NCI-H1092 treated with DMSO at 0.1 percent for 48 hours (cell line): ENCODE measurements at places on chromosomes 3 and 15.

- no peak for DNase-seq
Observed at GRCh38 chr3:100185847-100186246, 71.5 kb upstream of the FILIP1L start.

- no peak for DNase-seq
Observed at GRCh38 chr15:101537483-101538080, 48.1 kb upstream of the PCSK6 start.

- no peak for DNase-seq
Observed at GRCh38 chr3:8254489-8254888, 247.1 kb upstream of the LMCD1 start.

DNA sequence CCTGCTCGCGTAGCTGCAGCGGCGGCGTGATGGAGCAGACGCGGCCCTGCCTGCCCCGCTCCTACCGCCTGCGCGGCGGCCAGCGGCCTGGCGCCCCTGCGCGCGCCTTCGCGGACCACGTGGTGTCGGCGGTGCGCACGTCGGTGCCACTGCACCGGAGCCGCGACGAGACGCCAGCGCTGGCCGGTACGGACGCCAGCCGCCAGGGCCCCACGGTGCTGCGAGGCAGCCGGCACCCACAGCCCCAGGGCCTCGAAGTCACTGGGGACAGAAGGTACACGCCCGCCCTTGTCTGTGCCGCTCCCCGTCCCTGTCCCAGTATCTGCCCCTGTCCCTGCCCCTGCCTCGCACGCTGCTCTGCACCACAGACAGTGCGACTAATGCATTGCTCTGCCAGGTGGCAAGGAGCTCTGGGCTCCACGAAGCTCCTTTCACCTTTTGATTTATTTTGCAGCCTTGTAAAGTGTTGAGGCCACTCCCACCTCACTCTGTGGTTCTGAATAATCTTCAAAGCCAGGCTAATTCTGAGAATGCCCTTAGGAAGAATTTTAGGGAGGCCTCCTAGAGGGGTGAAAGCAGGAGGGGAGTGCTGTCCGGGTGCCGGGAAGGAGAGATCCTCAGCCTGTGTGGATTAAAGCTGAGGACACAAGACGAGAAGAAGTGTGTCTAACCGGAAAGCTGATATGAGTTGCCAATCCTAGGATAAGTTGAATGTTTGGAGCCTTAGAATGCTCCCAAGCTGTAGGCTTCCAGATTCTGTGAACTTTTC, 100.0 kb downstream of the THSD4 start:
- no peak for DNase-seq

GRCh38 chr3:72964633-72965032, 32.0 kb upstream of the PPP4R2 start:
- DNase-seq: no peak

DNA sequence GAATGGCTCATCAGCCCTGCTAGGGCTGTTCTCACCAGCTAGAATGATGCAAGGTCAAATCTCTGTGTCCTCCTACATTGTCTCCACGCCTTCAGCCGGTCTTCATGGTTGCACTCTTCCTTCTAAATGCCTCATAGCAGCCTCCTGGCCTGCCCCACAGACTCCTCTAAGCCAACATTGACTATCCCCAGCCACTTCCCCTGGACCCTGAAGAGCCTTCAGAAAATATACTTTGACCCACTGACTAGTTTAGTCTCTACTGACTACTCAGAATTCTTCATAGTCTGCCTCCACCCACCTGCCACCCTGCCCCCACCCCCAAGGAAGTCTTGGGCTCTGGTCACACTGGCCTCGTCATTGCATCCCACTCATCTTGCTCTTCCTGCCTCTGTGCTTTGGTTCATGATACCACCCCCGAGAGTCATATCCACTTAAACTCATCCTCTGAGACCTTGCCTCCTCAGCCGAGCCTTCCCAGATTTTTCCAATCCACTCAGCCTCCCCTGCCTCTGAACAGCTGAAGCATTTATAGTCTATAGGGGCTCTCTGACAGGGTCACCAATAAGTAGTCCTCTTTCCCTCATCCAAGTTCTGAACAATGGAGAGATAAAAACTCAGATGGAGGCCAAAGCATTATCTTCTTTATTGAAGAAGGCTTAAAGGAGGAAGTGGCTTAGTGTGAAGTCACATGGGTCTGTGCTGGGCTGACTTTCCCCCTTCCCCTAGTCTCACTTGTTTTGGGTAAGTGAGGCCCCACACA, 9.5 kb upstream of the DOCK3 start:
- no peak for DNase-seq

DNA sequence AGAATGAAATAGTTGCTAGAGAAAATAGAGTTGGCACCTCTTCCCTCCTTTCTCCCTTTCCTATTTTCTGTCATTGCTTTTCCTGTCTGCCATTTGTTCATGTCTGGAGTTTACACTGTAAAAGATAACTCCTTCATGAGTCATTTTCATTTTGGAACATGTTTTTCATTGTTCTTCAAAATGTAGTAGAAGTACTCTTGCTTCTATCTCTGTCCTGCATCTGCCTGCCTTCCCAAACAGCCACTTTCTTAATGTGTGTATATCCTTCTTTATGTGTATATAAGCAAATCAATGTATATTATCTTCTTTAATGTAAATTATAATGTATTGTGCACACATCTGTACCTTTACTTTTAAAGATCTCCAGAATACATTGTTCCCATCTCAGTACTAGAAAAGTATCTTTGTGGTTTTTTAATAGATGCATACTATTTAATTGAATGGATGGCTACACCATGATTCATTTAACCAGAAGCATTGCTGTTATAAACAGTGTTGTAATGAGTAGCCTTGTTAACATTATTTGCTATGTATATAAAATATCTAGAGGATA, 41.1 kb downstream of the TSC22D2 start:
- DNase-seq: no peak

- DNase-seq: no peak
Observed at GRCh38 chr3:62144482-62144881, 228.9 kb downstream of the FEZF2 start.

DNA sequence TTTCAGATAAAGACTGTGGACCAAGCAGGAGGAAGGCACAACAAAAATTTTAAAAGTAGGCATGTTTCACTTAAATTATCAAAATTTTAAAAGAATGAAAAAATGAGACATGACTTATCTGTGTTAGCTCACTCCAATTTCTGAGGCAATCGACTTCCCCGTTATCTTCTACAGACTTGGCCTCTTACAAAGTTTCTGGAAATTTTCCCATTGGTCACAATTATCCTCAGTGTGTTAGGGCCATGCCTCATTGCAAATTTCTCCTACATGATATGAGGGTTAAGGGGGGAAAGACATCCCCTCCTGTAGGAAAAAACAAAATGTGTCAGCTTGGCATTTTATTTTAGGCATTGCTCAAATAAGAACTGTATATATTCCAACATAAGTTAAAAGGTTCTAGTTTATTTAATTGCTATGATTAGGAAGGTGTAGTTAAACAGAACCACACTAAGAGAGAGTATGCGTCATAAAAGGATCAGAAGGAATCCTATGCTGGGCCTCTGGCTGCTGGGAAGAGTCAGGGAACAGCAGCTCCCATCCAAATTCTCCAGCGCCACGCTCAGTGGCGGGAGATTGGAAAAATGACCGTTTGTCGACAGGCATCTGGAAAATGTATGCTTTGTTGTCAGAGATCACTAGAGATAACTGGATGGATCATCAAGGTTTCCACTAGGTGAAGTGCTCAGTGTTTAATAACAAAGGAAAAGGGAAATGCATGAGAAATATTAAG, 463.6 kb upstream of the NR2F2 start:
- no peak for DNase-seq

DNA sequence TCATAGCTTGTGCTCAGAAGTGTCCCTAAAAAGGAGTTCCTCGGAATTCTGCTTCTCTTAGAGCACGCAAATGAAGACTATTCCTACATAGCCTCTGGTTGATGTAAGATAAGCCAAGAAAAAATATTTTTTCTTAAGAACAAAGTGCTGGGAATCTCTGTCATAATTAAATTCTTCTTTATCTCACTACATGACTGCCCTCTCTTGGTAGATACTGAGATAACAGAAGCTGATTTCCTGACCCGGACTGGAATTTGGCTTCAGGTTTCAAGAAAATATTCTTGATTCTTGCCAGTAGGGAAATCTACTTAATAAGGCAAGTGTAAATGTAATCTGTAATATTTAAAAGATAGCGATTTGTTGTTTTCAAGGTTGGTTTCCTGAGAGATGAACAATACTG, 31.3 kb upstream of the SETMAR start:
- no peak for DNase-seq

GRCh38 chr3:168312984-168313383, 217.3 kb upstream of the GOLIM4 start:
- no peak for DNase-seq

GRCh38 chr15:76336254-76337058, at the start of gene ISL2:
TSS of gene ISL2 (plus strand) at chr15:76336773. CDS start at chr15:76336884, 111 bp downstream.
- DNase-seq: no peak

- DNase-seq: no peak
Observed at GRCh38 chr3:99730870-99731269, 86.8 kb upstream of the CMSS1 start.

DNA sequence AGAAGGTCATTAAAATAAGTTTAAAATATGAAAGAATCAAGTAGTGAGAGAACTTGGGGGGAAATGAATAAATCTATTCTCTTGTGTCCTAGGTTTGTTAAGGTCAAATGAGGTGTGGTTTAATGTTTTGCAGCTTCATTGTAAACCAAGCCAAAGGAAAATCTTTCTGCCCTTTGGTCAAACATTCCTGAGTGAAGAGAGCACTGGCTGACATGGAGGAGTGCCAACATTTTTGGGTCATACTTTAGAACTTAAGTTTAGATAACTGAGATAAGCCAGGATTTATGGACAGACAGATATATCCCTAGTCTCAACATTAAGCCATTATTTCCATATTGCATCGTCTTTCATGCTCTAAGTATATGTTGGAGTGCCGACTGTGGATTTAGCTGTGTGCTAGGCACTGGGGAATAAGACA, 66.4 kb downstream of the PTPRG start:
- DNase-seq: no peak

- DNase-seq: no peak
Observed at GRCh38 chr3:57939775-57940174, 68.4 kb upstream of the FLNB start.

DNA sequence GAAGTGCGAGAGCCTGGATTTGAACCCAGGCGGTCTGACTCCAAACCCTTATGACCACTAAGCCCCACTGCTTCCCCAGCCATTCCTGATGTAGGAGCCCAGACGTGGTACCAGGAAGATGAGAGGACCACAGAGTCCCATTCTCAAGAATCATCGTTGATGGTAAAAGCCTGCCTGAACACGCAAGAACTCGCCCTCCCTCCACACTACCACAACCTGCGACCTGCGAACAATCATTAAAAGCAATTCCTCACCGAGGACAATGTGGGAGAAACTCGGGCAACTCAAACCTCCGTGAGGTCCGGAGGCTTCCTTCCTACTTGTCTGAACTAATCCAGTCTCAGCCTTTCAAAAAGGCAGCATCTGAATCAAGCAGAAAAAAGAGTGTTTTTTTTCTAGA, 10.3 kb downstream of the MAGI1 start:
- DNase-seq: no peak

- no peak for DNase-seq
Observed at GRCh38 chr3:195268576-195269309, 2.2 kb downstream of the XXYLT1 start.

GRCh38 chr3:18215639-18216038, 209.5 kb downstream of the SATB1 start:
- no peak for DNase-seq

GRCh38 chr3:25618028-25618427, 46.7 kb downstream of the TOP2B start:
- no peak for DNase-seq

DNA sequence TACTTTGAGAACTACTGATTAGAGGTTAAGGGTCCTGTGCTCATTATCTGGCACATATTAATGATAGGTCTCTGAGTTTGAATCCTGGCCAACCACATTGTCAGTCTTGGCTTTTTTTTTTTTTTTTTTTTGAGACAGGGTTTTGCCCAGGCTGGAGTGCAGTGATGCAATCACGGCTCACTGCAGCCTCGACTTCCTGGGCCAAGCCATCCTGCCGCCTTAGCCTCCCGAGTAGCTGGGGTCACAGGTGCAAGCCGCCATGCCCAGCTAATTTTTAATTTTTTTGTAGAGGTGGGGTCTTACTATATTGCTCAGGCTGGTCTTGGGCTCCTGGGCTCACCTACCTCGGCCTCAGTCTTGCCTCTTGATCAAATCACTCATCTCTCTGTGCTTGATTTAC, 547 bp upstream of the PCCB start:
- no peak for DNase-seq

DNA sequence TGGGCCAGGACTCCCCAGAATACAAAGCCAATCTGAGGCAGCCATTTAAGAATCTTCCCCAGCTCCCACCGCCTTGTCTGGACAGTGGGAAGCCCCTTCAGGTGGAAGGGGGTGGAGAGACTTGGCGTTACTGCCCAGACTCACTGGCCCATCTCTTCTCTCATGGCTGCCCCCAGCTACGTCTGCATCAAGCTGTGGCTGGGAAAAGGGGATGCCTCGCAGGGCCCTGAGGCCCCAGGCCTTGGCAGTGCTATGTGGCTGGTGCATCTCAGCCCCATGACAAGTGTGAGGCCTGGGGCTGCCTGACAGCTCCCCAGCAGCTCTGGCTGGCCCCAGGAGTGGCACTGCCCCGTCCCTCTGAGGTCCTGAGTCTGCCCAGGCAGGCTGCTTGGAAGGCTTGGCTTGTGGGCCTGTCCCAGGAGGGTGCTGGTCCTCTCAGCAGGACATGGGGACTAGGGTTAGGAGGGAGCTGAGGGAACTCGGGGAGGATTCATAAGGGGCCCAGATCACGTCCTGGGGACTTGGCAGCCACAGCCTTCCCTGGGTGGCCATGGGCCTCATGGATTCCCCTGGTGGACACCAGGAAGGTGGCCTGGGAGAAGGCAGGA, 20.2 kb upstream of the SLC41A3 start:
- DNase-seq: no peak

DNA sequence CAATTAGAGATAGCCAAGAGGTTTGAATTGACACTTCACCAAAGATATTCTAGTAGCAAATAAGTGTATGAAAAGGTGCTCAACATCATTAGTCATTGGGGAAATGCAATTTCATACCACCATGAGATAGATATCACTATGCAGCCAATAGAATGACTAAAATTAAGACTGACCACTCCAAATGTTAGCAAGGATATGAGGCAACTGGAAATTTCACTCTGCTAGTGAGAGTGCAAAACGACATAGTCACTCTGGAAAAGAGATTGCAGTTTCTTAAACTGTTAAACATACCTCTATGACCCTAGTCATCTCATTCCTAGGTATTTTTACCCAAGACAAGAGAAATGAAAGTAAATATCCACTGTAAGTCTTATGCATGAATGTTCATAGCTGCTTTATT, 27.6 kb upstream of the SLC6A11 start:
- DNase-seq: no peak

DNA sequence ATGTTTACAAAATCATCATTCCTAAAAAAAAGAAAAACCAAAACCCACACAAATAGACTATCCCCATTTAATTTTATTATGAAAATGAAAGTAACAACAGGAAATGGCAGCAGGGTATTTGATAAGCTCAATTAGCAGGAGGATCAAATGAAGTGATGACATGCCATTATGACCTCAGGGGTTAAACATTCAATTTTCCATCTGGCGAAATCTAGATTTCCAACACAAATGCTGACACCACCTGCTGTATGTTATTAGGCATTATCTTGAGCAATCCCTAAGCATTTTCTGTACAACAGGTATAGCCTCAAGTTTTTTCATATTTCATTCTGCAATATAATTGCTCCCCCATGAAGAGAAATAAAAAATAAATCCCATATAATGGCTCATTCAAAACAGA, 57.1 kb downstream of the SHQ1 start:
- DNase-seq: no peak

GRCh38 chr3:147161833-147162232, 244.5 kb downstream of the ZIC4 start:
- no peak for DNase-seq

- no peak for DNase-seq
Observed at GRCh38 chr3:47404431-47404876, 23.6 kb downstream of the PTPN23 start.
